ENCODE measurements at places on chromosomes 6 and 20. TPM values are rescaled to one million over a fixed set of nuclear protein-coding genes. Genes with fewer than 3 reads are reported as not detected.

DNA sequence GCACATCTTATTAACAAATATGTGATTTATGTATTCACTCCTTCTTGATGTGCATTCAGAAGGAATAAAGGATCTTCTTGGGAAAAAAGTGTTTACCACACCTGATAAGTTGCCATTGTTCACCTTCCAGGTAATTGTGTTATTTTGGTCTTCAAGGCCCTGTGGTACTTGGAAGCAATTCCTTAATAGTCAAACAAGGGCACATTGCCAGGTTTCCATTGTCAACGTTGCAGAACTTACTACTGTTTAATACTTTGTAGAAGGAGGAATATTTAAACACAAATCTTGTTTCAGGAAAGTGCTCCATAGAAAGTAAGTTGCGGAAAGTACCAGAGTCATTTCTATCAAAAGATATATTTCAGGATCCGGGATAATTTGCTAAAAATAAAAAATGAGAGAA is 129.5 kb upstream of the SGK1 start:
- no peak overlapping the region for H3K27ac ChIP-seq
- no peaks in the 10 kb centered on the region for H3K36me3 ChIP-seq
- H3K4me3 ChIP-seq = no peak overlapping the region

The SMPDL3A gene
- total RNA-seq = 3.6 TPM

The LHFPL5 gene
- not detected for total RNA-seq

DNA sequence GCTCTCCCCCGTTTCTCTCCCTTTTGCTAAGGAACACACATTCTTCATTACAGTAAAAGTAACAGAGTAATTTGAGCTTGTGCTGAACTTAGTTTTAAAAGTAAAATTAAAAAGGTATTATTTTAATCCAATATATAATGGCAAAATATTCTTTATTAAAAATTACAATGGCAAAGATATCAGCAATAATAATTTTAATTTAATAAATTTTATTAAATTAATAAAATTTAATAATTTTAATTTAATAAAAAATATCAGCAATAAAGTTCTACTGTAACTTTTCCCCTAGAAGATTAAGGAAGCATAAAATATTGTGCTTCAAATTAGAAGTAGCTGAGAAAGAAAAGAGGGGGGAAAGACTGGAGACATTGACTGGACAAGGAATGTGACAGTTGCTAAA is 32.5 kb downstream of the DSE start:
- H3K27me3 ChIP-seq = no peaks in the 10 kb centered on the region
- no peak overlapping the region for H3K27ac ChIP-seq
- no peaks in the 10 kb centered on the region for H3K36me3 ChIP-seq
- no peak for DNase-seq

The KIF25 gene
- total RNA-seq = 0.72 TPM

The HLA-F gene
- total RNA-seq = 0.98 TPM

GRCh38 chr6:24225838-24226237 is 99.8 kb downstream of the NRSN1 start:
- H3K36me3 ChIP-seq = no peaks in the 10 kb centered on the region
- H3K4me3 ChIP-seq = no peak overlapping the region
- DNase-seq = no peak
- no peaks in the 10 kb centered on the region for H3K27me3 ChIP-seq

- H3K36me3 ChIP-seq = no peaks in the 10 kb centered on the region
- no peak overlapping the region for H3K4me3 ChIP-seq
- no peak overlapping the region for H3K27ac ChIP-seq
- H3K27me3 ChIP-seq = no peaks in the 10 kb centered on the region
These were observed 44.1 kb upstream of the FUCA2 start for GRCh38 chr6:143555582-143555981.

The STMN3 gene
- 101 TPM for total RNA-seq

DNA sequence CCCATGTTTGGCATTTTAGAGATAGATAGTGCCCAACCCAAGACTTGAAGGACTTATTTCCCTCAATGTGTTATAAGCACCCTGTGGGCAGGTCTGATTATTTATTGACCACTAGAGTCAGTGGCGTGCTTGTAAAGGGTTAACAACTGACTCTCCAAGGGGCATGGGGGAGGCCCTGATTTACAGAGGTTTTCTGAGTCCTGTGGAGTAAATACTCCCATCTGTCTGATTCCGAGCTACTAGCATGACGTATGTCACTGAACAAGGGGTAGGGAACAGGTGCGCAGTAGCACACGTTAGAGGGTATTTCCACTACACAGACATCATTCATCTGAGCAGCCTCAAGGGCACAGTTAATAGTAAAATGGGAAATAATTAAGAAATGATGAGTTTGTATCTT is 17.4 kb upstream of the TRAM2 start:
- peaks cover 34% of the 10 kb centered on the region for H3K4me1 ChIP-seq
- no peak overlapping the region for H3K4me3 ChIP-seq
- no peak for DNase-seq
- no peak overlapping the region for H3K27ac ChIP-seq
- H3K27me3 ChIP-seq = no peaks in the 10 kb centered on the region

DNA sequence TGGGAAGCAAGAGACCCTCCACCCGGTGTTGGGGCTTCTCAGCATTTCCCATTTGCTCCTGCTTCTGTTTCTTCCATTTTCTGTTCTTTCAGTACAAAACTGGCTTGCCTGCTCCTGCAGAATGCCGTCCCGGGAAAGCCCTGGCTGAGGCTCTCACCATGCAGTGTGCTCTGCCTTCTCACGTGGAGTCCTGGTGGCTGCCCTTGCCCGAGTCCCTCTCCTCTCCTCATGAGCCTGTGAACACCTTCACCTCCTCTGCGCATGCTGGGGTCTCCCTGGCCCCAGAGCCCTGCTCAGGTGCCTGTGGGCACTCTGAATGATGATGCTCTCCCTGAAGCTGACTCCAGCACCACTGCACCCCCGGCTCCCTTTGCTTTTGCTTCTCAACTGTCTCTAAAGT is 752.0 kb downstream of the QKI start:
- H3K27ac ChIP-seq = no peak overlapping the region
- peaks cover 30% of the 10 kb centered on the region for H3K4me1 ChIP-seq
- H3K27me3 ChIP-seq = no peaks in the 10 kb centered on the region

- no peak overlapping the region for H3K4me3 ChIP-seq
- H3K4me1 ChIP-seq = no peaks in the 10 kb centered on the region
- H3K27me3 ChIP-seq = no peaks in the 10 kb centered on the region
- no peak for DNase-seq
- no peaks in the 10 kb centered on the region for H3K36me3 ChIP-seq
- H3K27ac ChIP-seq = no peak overlapping the region
These were observed 37.0 kb downstream of the NDUFAF5 start for GRCh38 chr20:13821876-13822275.

GRCh38 chr6:149951096-149951495 is 9.3 kb downstream of the ULBP2 start:
- no peaks in the 10 kb centered on the region for H3K36me3 ChIP-seq
- H3K27me3 ChIP-seq = peaks cover 89% of the 10 kb centered on the region
- peaks cover 18% of the 10 kb centered on the region for H3K4me1 ChIP-seq
- no peak overlapping the region for H3K4me3 ChIP-seq

DNA sequence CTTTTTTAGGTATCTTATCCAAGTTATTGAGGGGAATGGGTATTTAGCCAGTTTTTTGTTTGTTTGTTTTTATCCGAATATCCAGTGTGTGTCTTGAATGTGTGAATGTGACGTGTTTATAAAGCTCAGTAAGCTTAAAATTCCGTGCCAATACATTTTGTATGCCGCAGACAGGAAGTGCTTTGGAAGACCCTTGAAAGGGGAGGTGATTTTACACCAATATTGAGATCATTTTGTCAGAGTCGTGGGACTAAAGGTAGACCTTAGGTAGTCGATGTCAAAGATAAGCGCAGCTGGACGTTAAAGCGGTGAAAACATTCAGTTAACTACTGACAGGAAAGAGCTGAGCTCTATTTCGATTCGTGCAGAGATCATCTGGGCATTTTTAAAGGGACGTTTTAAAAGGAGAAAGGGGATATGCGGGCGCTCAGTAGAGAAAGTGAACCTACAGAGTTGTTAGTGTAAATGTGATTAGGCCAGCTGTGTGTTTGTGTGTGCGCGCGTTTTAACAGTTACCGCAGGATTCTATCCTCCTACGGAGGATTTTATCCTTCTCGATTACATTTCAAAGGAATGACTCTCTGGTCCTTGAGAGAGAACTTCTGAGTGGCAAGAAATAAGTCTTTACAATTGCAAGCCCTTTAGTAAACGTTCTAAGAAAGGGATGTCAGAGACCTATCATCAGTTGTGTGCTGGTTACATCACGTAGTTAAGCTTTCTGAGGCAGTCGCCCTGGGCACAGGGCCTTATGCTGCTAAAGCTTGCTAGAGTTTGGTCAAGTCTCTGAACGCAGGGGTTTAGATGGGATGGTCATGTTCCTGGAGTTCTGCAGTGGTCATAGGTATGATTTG is 625 bp upstream of the ECHDC1 start:
- no peaks in the 10 kb centered on the region for H3K4me1 ChIP-seq
- no peak overlapping the region for H3K4me3 ChIP-seq
- H3K27ac ChIP-seq = no peak overlapping the region
- DNase-seq = no peak
- H3K36me3 ChIP-seq = peaks cover 17% of the 10 kb centered on the region

DNA sequence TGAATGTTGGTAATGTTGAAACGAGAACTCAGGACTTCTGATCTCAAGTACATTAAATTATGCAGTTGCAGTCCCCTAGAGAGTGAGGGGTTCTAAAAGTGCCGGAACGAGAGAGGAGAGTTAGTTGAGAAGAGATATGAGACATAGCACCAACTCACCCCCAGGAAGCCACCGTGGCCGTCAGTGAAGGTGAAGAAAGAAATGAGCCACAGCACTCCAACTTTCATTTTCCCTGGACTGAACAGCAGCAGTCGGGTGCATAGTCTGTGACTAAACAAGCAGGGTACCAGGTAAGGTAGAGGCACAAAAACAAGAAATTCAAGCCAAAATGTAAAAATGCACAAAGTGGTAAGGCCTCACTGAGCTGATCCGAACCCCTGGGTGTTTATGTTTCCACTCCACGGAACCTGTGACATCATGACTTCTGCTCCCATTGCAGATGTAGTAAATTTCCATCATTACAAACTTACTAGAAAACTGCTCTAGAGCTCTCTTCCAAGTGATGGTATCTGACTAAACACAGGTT is 13.2 kb downstream of the ADGRF1 start:
- DNase-seq = no peak
- H3K27ac ChIP-seq = no peak overlapping the region
- no peaks in the 10 kb centered on the region for H3K4me1 ChIP-seq
- no peaks in the 10 kb centered on the region for H3K27me3 ChIP-seq
- H3K36me3 ChIP-seq = no peaks in the 10 kb centered on the region

DNA sequence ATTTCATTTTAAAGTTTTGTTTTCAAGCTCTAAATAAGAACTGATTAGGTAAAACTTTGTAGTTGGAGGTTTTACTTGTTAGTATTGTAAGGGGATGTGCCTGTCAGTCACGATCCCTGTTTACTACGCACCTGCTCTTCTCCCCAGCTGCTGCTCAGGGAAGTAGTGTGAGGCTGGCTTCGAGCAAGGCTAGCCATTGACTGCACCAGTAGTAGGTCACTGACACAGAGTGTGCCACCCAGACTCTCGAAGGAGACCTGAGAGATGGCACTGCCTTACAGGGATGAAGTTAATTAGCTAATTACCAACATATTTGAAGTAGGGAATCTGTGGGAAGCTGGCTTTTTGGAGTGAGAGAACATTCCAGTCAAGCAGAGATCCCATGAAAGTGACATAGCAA is 89.2 kb downstream of the DNAH8 start:
- peaks cover 44% of the 10 kb centered on the region for H3K27me3 ChIP-seq
- no peak overlapping the region for H3K27ac ChIP-seq
- no peak overlapping the region for H3K4me3 ChIP-seq
- H3K4me1 ChIP-seq = no peaks in the 10 kb centered on the region
- no peaks in the 10 kb centered on the region for H3K36me3 ChIP-seq

- no peak overlapping the region for H3K27ac ChIP-seq
- no peaks in the 10 kb centered on the region for H3K36me3 ChIP-seq
These were observed 26.7 kb downstream of the IYD start for GRCh38 chr6:150395388-150396009.

The LATS1 gene
- total RNA-seq = 27.4 TPM

- no peak overlapping the region for H3K4me3 ChIP-seq
- H3K36me3 ChIP-seq = no peaks in the 10 kb centered on the region
- no peak overlapping the region for H3K27ac ChIP-seq
- no peaks in the 10 kb centered on the region for H3K4me1 ChIP-seq
These were observed 37.4 kb upstream of the TBXT start for GRCh38 chr6:166204852-166205650.

The PANK2 gene
- total RNA-seq = 66.9 TPM

GRCh38 chr6:92701425-92702096 is 717.8 kb downstream of the EPHA7 start:
- H3K27ac ChIP-seq = no peak overlapping the region
- H3K36me3 ChIP-seq = no peaks in the 10 kb centered on the region
- H3K4me1 ChIP-seq = no peaks in the 10 kb centered on the region
- DNase-seq = no peak
- H3K4me3 ChIP-seq = no peak overlapping the region
- no peaks in the 10 kb centered on the region for H3K27me3 ChIP-seq

DNA sequence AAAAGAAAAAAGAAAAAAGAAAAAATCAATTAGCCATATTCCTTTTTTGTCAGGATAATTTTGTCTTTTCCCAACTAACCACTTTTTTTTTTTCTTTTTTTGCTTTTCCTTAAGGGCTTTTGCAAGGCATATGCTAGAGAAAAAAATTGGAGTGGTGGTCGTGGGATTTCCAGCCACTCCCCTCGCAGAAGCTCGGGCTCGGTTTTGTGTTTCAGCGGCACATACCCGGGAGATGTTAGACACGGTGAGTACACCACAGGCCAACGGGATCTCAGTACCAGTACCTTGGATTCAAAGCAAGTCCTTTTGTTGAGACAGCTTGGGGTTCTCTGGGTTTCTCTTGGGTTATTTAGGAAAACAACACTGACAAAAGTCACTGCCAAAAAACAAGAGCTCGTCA is 61.2 kb upstream of the ISM1 start:
- no peak for DNase-seq
- no peaks in the 10 kb centered on the region for H3K27me3 ChIP-seq
- no peak overlapping the region for H3K27ac ChIP-seq
- no peaks in the 10 kb centered on the region for H3K36me3 ChIP-seq
